ENCODE measurements at places on chromosomes 16 and 17.

GRCh38 chr17:32795339-32795979 is 81.5 kb downstream of the MYO1D start:
- no peak for DNase-seq

- peak; percentile 17 for DNase-seq
Observed at GRCh38 chr16:9099131-9099625, 7.7 kb downstream of the HAPSTR1 start.

- no peak for DNase-seq
Observed at GRCh38 chr16:47636501-47637099, 175.5 kb downstream of the PHKB start.

GRCh38 chr16:88034770-88035169 is 83.5 kb downstream of the BANP start:
- DNase-seq: no peak

GRCh38 chr16:66508914-66509496 is 40.9 kb downstream of the TK2 start:
- no peak for DNase-seq

DNA sequence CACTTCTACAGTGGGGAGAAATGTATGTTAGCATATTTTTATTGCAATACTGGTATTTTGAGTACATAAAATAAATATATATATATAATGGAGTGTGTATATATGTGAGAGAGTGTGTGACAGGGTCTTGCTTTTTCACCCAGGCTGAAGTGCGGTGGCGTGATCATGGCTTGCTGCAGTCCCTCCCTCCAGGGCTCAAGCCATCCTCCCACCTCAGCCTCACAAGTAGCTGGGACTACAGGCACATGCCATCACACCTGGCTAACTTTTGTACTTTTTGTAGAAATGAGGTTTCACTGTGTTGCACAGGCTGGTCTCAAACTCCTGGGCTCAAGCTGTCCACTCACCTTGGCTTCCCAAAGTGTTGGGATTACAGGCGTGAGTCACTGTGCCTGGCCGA is 4.1 kb downstream of the CYLD start:
- no peak for DNase-seq

DNA sequence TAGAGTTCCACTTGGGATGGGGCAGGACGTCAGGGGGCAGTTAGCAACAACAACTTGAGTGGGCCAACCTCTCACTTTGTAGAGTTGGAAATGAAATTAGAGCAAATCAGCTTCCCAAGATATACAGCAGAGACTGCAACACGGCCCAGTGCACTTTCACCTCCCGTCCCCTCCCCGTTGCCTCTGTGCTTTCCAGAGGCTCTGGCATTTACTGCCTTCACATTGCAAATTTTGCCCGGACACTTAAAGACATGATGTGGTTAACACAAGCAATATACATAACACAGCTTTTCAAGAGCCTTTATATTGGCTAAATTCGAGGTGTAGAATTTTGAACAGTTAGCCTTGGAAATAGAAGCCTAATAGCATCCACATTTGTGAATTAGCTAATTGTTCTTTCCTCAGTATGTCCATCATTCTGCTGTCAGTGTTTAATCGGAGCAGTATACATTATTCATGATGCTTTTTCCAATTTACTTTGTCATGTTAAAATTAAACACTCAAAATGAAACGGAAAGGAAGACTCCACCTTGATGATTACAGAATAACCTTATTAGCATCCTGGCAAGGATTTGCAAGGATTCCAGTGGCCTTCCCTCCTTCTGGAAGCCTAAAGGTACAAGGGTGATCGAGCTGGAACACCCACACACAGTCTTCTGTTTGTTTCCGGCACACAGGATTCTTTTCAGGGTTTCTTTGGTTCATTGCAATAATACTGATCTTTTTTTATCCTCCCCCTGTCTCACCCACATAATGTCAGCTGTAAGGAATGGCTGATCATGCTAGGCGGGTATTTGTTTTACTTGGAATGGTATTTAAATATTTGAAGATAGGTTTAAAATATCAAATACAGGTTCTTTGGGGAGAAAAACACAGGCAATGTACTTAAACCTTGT is 190.9 kb upstream of the CACNG5 start:
- DNase-seq: no peak

DNA sequence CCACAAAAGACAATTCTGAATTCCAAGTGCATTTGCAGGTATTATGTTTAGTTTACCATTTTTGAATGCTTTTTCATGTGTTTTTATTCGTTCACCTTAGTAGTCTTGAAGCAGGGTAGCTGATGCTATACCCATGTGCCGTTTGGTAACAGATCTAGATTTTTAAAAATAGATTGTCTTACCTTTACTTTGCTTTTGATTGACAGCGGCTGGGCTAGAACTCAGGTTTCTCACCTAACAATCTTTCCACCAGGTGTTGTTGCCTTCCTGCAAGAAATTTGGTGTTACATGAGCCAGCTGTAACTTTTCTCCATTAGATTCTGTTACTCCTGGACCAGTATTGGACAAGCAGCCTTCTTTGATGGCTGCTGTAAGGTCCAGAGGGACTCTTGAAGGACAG is 1.5 kb upstream of the FTSJ3 start:
- DNase-seq: no peak
